IMR-90 (cell line): ENCODE measurements at places on chromosomes 4 and X. TPM values are rescaled to one million over a fixed set of nuclear protein-coding genes. Genes with fewer than 3 reads are reported as not detected.

GRCh38 chrX:41178201-41178600 lies 93.0 kb downstream of the USP9X start:
- DNase-seq: no peak

DNA sequence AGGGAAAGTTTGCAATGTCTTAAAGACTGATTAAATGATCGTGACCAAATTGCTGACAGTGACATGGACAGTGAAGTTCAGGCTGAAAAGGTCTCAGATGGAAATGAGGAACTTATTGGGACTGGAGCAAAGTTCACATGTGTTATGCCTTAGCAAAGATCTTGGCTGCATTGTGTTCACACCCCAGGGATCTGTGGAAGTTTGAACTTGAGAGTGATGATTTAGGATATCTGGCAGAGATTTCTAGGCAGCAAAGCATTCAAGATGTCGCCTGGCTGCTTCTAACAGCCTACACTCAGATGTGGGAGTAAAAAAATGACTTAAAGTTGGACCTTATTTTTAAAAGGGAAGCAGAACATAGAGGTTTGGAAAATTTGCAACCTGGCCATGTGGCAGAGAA lies 21.4 kb downstream of the SCARB2 start:
- DNase-seq: no peak

RHOH gene
- total RNA-seq: under 0.01 TPM in 1 of 2 replicates, not detected in the other

PRKG2 gene
- 2.0 and 2.2 TPM in 2 replicates for total RNA-seq

SULT1B1 gene
- under 0.01 and 0.18 TPM in 2 replicates for total RNA-seq
